ENCODE measurements at places on chromosomes 11 and 22. TPM values are rescaled to one million over a fixed set of nuclear protein-coding genes. Genes with fewer than 3 reads are reported as not detected.

Gene KRTAP5-9
- not detected for total RNA-seq

Gene SLC6A5
- total RNA-seq, result not detected

Gene TEX54
- not detected for total RNA-seq

Gene PNPLA2
- 50.9 TPM for total RNA-seq

Gene ACRV1
- 0.16 TPM for total RNA-seq

Gene GLB1L3
- not detected for total RNA-seq

Gene KRTAP5-11
- not detected for total RNA-seq

Gene PTPN5
- total RNA-seq, result not detected

Gene TMEM45B
- not detected for total RNA-seq

Gene HMOX1
- 7.7 TPM for total RNA-seq

Data from A375 (cell line).